ENCODE measurements at places on chromosomes 5 and 9.
A peak's percentile ranks its signal among the peaks of the same experiment; 100 is the strongest.

DNA sequence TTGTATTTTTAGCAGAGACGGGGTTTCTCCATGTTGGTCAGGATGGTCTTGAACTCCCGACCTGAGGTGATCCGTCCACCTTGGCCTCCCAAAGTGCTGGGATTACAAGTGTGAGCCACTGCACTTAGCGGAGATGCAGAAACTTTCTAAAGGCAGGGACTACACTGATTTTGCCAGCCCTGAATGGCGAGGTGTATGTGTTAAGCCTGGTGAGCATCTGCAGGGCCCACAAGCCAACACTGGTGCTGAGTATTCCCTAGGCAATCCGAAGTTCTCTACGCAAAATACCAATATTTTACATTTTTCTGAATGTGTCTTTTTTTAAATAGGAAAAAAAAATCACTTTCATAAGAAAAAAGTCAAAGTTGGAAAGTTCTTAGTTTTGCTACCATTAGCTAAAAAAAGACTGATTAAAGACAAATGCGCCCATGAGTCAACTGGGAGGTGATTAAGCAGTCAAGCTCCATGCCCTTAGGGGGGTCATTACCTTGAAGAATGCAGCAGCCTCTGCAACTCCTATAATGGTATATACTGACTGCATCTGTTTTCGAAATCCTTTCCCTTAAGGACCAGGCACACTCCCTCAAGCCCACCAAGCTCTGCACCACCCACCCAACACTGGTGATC, 502.8 kb downstream of the BNC2 start:
- no peak for DNase-seq

- peak; percentile 67 for DNase-seq
Observed at GRCh38 chr9:79581388-79581787, 9.6 kb downstream of the TLE4 start.

DNA sequence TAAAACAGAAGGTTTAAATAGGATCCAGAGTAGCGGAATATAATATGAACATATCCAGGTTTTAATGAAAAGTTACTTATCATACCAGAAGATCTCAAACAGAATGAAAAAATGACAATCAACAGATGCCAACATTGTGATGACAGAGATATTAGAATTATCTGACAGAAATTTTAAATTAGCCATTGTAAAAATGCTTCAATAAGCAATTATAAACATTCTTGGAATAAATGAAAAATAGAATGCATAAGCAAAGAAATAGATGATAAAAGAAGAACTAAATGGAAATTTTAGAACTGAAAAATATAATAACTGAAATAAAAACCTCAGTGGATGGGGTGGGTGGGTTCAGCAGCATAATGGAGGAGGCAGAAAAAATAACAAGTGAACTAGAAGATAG, 37.2 kb downstream of the ZMAT2 start:
- no peak for DNase-seq

- DNase-seq = no peak
Observed at GRCh38 chr5:127568166-127568565, 50.7 kb downstream of the PRRC1 start.

- DNase-seq = no peak
Observed at GRCh38 chr5:109997161-109997560, 307.4 kb downstream of the MAN2A1 start.

DNA sequence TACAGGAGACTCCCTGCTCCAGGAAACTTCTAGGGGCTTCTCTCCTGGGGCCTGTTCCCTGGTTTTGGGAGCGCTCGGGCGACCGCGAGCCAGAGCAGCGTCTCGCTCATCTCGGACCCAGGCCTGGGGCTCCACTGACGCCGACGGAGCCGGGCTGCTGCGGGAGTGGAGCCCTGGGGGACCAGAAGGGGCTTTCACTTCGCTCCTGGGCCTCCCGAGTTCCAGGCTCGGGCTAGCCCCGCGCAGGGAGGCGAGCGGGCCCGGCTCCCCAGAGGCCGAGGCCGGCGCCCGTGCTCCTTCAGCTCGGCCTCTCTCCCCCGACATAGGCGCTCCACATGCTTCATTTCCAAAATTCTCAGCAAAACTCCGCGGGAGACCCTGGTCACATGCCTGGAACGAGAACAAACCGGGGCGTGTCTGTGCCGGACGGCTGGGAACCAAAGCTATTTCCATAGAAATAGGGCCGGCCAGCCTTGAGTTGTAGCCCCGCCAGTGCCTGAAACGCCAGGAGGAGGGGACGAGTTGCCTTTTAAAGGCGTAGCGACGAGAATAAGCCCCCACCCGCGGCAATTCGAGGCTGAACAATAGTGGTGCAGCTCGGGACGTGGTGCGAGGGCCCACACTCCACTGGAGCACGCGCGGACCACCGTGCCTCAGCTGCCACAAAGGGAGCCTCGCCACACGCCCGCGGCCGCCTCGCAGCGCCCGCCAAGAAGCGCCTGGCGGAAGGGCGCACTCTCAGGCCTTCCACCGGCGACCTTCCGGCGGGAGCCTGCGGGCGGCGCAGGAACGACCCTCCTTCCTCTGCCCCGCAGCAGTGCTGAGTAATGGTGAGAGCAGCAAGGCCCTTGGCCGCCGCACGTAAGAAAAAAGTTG, 1.1 kb upstream of the G3BP1 start:
- DNase-seq = peak; percentile 79

DNA sequence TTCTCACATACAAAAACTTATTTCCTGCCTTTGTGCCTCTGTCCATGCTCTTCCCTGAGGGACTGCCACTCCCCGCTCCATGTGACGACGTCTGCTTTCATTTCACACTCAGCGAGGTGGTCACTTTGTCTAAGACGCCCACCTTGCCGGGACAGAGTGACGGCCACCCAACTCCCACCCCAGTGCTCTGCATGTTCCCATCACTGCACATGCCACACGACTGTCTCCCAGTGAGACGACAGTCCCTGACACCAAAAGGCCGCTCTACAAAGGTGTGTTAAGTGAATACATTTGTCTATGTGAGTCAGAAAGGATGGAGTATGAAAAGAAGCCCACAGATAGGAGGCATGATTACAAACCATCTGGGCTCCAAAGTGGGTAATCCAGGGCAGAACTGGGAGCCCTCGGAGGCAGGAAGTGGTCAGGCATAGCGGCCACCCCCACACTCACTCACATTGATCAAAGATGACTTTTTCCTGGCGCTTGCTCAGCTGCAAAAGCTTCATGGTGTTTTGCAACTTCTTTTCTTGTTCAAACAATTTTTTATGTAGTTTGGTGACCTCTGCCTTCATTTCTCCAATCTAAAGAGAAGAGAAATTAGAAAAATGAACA, 185.8 kb downstream of the CDK5RAP2 start:
- DNase-seq = no peak

GRCh38 chr9:134432471-134432870, 106.2 kb downstream of the RXRA start:
- no peak for DNase-seq

DNA sequence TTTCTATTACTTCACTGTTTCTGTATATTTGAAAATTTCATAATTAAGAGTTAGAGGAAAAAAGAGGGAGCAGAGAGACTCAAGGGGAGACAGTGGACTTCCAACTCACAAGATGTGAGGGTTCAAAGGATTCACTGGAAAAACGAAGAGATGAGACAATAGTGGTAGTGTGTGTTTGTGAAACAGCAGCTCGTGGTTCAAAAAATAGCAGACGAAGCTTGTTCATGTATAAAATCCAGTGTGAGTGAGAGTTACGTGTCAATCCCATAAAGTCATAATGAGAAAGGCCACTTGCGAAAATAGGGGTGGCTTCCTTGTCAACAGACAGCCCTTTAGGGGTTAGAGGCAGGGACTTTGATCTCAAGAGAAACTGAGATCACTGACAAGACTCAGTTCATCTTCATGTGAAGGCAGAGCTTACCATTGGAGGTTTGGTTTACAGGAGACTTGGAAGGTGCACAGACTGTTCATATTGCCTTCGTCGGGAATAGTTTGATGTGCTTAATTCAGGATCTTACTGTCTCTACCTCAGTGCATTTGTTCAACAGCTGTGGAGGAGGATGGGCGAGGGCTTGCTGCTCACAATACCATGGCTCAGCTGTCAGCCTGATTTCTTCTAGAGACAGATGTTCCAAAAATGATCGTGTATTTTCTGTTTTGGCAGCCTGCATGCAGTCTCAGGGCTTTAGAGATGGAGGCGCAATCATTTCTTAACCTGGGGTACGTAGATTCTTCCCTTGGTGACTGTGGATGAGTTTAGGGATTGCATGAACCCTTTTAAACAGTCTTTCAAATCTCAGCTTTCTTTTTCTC, 105.7 kb upstream of the KLF9 start:
- peak; percentile 68 for DNase-seq

GRCh38 chr5:134846641-134846960, 833 bp downstream of the C5orf24 start:
- DNase-seq = peak; percentile 45

DNA sequence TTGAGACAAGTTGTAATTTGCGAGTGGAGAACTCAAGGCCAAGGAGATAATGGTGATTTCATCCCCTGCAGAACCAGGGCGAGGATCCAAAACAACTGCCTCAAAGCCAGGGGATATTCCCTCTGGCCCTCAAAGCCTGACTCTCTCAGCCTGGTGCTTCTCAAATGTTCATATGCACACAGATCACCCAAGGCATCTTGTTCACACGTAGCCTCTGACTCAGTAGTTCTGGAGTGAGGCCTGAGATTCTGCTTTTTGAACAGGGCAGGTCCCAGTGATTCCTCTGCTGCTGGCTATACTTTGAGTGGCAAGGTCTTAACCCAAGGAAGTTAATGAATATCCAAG, 30.2 kb upstream of the WWC1 start:
- DNase-seq = no peak

DNA sequence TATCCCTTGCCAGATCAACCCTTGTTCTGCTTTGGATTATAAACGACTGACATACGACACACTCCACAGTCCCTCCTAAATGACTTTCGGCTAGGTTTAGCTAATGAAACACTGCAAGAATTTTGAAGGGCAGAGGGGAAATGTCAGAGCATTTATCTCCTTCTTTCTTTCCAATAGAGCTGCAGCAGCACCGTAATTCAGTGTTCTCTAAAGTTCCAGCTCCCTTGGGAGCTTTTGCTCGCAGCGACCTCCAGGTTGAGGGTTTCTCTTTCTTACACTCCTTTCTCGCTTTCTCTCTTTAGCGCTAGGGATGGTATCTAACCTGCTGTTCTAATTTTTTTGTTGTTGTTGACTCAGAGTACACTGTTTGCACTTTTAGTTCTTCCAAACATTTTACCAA, 467.1 kb upstream of the ST8SIA4 start:
- no peak for DNase-seq

DNA sequence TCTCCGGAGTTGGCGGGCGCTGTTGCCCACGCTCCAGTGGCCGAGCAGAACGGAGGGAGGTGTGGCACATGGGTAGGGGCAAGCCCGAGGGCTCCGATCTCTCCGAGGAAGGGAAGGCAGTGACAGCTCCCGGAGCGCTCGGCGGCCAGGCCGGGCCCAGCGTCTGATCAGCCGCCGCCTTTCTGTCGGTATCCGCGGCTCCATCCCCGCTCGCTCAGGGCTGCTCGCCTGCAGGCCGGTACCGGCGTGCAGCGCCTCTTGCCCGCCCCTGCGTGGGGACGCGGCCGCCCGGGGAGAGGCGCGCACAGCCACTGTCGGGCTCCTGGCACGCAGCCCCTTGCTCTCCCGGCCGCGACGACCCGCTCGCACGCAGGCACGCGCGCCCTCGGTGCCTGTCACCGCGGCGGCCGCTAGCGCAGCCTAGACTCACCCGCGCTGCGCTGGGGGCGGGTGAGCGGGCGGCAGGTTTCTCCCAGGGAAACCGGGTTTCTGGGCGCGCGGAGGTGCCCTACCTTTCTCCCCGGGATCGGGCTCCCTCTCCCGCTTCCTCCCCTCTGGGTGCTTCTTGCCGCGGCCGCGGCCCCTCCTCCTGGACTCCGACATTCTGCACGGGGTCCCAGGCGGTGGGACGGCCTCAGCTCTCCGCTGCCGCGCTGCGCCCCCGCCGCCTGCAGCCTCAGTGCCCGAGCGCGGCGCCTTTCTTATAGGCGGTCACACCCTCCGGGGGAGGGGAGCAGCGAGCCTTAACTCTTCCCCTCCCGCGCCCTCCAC, 108.4 kb downstream of the PSD2 start:
- DNase-seq = no peak

GRCh38 chr5:163342306-163342705, 95.1 kb upstream of the CCNG1 start:
- peak; percentile 11 for DNase-seq

DNA sequence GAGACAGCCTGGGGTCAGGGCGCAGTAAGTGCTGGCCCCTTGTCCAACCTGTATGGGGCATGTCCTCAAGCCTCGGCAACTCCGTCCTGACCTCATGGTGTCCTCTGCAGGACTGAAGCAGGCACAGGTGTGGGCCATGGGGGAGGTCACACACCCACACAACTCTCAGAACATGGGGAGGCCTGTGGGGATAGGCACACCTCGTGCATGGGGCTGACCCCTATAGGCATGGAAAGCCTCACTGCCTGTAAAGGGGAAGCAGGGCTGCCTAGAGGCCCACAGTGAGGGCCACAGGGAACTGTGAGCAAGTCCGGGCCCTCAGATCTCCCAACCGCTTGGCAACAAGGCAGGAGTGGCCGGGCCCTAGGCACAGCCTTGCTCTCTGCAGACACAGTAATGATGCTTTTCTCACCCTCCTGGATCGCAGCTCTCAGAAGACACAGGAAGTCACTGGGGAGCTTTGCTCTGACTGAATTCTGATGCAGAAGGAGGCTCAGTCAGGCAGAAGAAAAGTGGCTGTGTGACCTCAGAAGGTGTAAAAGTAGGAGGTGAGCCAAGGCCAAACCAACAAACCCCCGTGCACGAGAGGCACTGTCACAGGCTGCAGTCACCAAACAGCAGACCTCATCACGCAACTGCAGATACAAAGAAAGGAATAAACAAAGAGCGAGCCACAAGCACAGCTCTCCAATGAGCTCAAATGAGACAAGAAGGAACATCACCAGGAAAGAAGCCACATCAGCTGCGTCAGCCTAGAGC, 5.4 kb downstream of the IPPK start:
- DNase-seq = no peak

GRCh38 chr5:33309068-33309467, 131.7 kb upstream of the TARS1 start:
- no peak for DNase-seq

- DNase-seq = no peak
Observed at GRCh38 chr5:145830594-145830993, 4.5 kb downstream of the PRELID2 start.

DNA sequence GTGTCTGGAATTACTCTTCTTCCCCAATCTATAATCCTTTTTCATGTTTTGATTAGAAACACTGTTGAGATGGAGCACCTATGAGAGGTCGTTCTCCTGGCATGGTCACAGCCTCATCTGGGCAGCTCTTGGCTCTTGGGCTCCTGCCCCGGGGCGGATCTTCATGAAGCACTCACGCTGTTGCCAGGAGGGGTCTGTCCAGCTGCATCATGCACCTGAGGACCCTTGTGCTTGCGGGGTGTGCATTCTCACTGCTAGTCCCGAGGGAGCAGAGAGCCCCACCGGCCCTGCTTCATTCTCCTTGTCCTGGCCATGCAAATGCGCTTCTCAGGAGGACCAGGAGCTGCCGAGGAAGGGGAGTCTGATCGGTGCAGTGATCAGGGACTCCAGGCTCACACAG, 117.6 kb upstream of the S1PR3 start:
- DNase-seq = no peak

- no peak for DNase-seq
Observed at GRCh38 chr5:84229045-84229444, 155.6 kb downstream of the EDIL3 start.

- no peak for DNase-seq
Observed at GRCh38 chr5:175032741-175033151, 308.4 kb downstream of the MSX2 start.
